ENCODE measurements at places on chromosomes 16 and 17.

DNA sequence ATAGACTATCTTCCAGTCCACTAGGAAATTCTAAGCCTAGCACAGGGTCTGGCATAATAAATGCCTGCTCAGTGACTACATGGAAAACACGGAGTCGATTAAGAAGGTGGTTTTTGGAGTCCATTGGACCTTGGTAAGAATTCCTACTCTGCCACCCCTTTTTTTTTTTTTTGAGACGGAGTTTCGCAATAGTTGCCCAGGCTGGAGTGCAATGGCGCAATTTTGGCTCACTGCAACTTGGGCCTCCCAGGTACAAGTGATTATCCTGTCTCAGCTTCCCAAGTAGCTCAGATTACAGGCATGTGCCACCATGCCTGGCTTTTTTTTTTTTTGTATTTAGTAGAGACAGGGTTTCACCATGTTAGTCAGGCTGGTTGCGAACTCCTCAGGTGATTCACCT, 123.2 kb downstream of the HS3ST2 start:
- DNase-seq = no peak

- no peak for DNase-seq
Measured at GRCh38 chr16:88467541-88467944, 14.5 kb downstream of the ZFPM1 start.

GRCh38 chr17:2436316-2436905, 35.6 kb upstream of the MNT start:
- no peak for DNase-seq

- DNase-seq = no peak
Measured at GRCh38 chr16:75433732-75434413, 570 bp upstream of the CFDP1 start.

DNA sequence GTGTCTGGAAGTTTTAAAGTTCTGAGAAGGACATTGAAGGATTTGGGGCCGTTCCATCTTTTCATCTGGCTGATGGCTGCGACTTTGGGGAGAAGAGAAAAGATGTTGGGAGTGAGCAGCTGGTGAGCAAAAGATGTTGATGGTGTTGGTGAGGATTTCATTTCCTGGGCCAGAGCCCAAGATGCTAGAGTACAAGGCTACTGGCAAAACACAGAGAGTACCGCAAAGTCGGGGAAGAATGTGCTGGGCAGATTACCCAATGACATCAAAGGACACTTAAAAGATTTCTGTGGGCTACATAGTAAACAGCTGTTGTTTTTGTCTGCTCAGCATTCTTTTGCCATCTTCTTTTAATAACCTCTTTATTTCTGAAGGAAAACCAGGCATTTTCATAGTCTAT, 49.4 kb upstream of the GAS7 start:
- DNase-seq = no peak
